ENCODE measurements at places on chromosomes 7 and 10.

- peak; percentile 50 for DNase-seq
Measured at GRCh38 chr10:119849031-119849789, 23.4 kb downstream of the MCMBP start.

GRCh38 chr7:156234192-156234591, 406.4 kb upstream of the RNF32 start:
- no peak for DNase-seq

GRCh38 chr10:52048051-52048450, 266.0 kb upstream of the DKK1 start:
- DNase-seq = no peak

DNA sequence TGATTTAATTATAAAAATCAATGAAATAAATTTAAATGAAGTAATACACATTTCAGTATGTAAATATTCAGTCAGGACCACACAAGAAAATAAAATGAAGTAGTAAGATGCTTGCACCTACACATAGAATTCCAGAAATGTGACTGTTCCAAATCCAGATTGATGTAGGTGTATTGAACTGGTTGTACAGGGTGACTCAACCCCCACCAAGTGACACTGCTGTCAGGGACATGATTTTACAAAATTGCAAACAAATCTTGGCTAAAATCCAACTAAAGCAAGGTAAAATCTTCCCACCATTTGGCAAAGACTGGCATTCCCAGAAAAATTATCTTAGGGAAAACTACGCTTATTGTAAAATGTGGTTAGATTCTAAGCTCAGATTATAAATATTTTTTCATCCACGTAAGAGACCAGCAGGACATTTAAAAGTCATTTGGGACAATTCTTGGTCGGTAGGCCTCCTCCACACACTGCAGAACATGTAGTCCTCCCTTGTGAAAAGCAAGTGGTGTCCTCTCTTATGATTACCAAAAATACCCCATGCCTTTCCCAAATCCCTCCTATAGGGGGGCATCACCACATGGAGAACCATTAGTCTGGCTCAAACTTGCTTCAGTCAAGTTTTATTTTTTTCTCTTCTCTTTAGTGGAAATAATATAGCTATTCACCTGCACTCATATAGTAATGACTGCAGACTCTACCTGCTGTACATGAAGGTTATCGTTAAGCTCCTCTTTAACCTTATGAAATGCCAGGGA, 287.1 kb upstream of the SMIM30 start:
- no peak for DNase-seq

DNA sequence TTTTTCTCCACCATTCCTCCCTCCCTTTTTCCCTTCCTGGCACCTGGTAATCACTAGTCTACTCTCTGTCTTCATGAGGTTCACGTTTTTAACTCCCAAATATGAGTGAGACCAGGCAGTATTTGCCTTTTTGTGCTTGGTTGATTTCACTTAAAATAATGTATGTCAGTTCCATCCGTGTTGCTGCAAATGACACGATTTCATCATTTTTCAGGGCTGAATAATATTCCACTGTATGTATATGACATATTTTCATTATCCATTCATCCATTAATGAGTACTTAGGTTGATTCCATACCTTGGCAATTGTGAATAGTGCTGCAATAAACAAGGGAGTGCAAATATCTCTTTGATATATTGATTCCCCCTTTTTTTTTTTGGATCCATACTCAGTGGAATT, 25.8 kb downstream of the GALNT17 start:
- no peak for DNase-seq
